ENCODE measurements at places on chromosomes 7 and 10.
A peak's percentile ranks its signal among the peaks of the same experiment; 100 is the strongest.

DNA sequence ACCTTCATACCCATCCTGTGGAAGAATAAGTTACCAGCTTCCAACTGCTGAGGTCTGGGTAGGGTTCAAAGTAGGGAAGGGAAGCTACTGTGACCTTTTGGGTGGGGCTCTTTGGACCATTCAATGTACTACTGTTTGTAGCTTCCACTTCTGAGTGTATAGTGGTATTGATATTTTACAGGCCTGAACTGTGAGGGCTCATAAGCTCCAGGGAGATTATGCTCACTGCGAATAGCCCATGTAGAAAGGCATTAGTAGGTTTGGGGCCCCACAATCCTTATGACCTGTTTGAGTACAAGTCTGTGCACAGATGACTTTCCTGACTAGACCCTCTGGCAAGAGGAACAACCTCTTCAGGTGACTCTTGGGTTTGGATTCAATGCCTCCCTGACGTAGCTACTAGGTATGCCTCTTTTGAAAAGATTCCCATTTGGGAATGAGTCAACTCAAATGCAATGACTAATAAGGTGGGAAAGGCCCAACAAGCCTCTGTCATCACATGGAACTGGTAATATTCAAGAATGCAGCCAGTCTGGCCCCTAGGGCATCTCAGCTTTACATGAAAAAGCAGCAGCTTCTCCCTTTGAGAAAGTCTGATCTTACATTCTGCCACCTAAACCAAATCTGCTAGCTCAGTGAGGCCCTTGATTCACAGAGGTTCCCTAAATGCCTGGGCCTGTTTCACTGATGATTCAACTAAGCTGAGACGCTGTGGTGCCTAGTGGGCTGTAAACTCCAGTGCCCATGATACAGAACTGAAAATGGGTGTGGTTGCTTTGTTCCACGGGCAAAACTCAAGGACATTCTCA is 79.8 kb downstream of the ABI1 start:
- DNase-seq, result peak; percentile 63

- DNase-seq, result no peak
These were observed 158.8 kb upstream of the INHBA start for GRCh38 chr7:41861642-41862041.

DNA sequence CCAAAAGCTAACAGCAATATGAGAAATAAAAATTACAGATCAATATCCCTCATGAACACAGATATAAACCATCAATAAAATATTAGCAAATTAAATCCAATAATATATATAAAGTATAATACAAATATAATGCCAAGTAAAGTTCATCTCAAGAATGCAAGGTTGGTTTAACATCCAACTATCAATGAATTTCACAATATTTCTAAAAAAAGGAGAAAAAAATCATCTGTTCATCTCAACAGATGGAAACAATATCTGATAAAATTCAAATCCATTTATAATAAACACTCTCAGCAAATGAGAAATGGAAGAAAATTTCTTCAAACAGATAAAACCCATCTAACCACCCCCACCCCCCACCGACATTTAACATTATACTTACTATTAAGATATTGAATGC is 86.9 kb downstream of the SIRT1 start:
- DNase-seq, result no peak

GRCh38 chr10:7915923-7916536 is 97.7 kb downstream of the TAF3 start:
- no peak for DNase-seq

DNA sequence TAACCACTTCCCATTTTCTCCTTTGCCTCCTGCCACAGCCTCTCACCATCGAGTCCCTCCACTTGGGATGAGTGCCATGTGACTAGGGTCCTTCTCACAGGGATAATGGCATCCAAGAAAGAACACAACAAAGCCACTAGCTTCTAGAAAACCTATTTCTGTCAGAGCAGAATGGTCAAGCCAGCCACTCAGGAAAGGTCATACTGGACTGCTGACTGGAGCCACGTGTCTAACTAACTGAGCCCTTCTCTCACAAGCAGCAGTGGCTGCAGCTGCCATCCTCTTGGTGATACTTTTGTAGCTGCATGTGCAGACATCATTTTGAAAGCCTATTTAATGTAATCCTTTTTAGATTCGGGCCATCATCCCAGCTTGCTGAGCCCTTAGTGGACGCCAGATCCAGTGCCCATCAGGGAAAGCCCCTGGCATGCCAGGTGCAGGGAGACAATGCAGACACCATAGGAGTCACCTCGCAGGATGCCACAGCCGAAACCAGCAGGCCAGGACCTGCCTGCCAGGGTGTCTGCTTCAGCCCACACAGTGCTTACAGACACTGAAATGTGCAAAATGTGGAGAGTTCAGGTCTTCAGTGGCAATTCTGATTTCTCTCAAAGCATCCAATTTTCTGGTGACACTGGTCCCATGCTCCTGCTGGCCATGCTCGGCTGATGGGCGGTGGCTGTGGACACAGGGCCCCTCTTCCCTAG is 98.3 kb upstream of the DDC start:
- DNase-seq, result no peak

DNA sequence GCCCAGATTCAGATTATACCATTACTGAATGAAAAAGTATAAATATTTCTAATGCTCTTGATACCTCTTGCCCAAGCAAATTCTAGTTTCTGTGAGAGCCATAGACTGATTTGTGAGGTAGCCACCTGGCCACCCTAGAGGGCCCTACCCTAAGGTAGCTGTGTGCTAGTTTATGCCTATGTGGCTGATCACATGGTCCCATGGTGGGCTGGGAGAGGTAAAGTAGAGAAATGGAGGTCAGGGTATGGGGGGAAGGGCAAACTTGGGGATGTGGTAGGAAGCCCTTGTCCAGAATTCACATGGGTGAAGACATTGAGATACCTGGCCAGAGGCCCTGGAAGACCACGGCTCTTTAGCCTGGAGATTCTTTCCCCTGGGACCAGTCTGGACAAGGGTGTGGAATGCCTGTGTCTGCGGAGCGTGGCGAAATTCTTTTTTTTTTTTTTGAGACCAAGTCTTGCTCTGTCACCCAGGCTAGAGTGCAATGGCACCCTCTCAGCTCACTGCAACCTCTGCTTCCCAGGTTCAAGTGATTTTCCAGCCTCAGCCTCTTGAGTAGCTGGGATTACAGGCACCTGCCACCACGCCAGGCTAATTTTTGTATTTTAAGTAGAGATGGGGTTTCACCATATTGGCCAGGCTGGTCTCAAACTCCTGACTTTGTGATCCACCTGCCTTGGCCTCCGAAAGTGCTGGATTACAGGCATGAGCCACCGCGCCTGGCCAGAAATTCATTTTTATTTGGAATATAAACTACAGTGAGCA is 639.4 kb downstream of the ACTR3B start:
- DNase-seq, result no peak

DNA sequence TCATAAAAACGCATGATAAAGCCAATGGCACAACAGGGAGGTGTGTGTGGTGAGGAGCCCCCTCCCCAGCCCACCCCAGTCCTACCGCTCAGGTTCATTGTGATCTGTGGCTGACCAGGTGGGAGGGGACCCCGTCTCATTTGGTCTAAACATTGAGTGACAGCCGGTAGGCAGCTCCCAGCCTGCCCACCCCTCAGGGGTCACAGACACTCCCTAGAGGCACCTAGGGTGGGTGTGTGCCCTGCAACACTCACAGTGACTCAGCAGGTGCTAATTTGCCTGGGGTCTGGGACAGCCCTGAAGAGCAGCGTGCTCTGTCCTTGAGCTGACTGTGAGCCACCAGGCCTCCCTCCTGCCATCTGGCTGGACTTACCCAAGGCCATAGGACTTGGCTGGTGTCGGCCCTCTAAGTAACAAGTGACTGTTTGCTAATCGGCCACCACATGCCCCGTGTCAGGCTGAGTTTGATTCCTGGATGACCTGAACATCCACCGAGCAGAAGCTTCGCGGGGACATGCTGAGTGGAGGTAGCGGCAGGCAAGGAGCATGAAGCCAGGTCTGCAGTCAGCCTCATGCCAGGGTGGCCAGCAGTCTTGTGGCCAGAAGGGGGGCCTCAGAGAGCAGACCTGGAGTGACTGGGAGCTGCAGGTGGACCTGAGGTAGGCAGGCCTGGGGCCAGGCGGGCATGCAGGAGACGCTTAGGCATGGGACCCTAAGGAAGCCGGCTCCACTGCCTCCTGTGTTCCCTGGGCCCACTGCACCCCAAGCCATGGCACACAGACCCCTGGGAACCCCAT is 282.3 kb upstream of the SHH start:
- no peak for DNase-seq

DNA sequence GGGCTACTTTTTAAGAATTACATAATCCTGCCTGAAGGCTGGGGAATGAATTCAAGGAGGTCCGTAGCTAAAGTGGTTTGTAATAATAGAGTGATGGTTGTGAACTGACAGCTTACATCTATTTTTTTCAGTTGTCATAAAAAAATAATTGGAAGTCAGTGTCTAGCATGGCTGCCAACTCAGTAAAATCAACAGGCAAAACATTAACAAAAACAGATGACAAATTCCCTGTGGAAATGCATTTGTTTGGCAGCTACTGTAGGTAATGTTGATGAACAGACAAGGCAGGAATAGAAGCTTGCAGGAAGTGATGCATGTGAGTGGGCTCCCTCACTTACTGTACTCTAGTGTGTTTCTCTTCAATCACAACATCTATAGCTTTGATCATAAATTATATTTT is 766.0 kb upstream of the POT1 start:
- DNase-seq, result no peak

All from NT2/D1 (cell line).